Stimulated activated CD8-positive, alpha-beta memory T cell treated with anti-CD3 and anti-CD28 coated beads, Interleukin-15, amount 100 ng/mL, for 1 hour (primary cell): ENCODE measurements at places on chromosomes 4 and X.

DNA sequence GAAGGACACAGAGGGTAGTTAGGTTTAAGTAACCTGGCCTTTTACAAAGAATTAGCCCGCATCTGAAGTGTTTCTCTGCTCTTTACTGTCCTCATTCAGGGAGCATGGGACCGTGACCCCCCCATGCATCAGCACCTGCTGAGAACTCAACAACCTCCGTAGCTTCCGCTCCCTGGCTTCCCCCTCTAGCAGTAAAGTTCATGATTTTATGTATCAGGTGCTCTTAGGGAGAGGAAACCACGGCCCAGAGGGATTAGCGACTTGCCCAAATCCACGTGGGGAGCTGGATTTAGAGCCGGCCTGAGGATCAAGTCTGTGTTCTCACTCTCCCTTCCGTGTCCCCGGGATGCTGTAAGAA lies 284.6 kb upstream of the GATB start:
- DNase-seq: no peak

- DNase-seq: no peak
These were observed 49.7 kb upstream of the ELOVL6 start for GRCh38 chr4:110248100-110248499.

GRCh38 chrX:108316456-108316855 lies 121.8 kb downstream of the COL4A6 start:
- DNase-seq: no peak

- DNase-seq: no peak
These were observed 109.3 kb upstream of the KLHL13 start for GRCh38 chrX:118225711-118226428.

GRCh38 chr4:72418458-72418857 lies 150.6 kb downstream of the ADAMTS3 start:
- no peak for DNase-seq

DNA sequence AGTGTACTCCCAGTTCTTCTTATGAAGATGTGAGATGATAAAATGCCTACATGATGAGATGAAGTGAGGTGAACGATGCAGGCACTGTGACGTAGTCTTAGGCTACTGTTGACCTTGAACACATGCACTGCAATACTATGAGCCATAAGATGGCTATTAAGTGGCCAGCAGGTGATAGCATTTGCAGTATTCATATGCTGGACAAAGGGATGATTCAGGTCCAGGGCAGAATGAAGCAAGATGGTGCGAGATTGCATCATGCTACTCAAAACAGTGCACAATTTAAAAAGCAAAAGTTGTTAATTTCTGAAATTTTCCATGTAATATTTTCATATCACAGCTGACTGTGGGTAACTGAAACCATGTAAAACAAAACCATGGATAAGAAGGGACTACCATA lies 781.4 kb downstream of the PCDH18 start:
- DNase-seq: no peak

GRCh38 chr4:85637778-85638177 lies 162.8 kb downstream of the ARHGAP24 start:
- DNase-seq: no peak

GRCh38 chr4:189780391-189780790 lies 160.3 kb upstream of the FRG1 start:
- DNase-seq: no peak

DNA sequence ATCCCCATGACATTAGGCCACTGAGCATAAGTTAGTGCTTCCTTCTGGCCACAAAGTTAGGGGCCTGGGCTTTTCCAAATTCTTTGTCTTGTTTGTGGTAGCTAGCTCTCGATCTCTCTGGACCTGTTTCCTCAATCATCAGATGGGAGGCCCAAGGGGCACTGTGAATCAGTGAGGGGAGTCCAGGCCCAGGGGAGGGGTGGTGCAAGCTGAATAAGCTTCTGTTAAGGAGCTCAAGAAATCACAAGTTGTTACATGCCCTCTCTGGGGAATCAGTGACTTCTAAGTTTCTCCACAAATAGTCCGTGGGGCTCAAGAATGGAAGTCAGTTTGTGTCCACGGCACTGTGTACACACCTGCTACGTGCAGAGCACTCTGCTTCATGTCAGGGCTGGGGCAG lies 15.1 kb downstream of the AWAT2 start:
- DNase-seq: no peak

DNA sequence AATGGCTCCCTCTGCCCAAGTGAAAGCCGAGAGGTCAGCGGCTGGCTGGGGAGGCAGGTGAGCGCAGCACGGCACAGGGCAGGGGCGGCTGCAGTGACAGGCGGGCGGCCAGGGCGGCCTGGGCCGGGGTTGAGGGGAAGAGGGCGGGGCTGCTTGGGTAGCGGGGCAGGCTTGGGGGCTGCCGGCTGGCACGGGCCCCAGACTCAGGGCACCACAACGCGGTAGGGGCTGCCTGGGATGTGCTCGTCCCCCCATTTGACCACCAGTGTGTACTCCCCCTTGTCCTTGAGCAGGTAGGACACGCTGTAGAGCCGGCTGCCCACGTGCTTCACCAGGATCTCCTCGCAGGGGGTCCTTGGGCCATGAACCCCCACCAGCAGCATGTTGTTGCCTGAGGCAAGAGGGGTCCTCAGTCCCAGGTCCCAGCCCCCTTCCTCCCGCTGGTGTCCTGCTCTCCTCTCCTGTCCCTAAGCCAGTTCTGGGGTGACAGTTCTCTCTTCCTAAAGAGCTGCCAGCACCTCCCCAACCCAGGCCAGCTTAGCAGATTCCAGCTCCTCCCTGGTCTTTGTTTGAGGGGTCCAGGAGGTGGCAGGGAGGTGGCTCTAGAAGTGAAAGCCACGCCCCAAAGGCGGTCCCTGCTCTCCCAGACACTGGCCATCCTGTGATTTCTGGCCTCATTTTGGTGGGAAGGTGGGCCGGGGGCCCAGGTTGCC lies 25.6 kb downstream of the FLNA start:
- no peak for DNase-seq

GRCh38 chr4:128283071-128283470 lies 4.5 kb downstream of the PGRMC2 start:
- no peak for DNase-seq
